ENCODE measurements at places on chromosomes 5 and 9.

GRCh38 chr5:35862126-35862525, 5.4 kb downstream of the IL7R start:
- no peak for DNase-seq

GRCh38 chr5:175248416-175248905, 195.5 kb downstream of the DRD1 start:
- DNase-seq = no peak

DNA sequence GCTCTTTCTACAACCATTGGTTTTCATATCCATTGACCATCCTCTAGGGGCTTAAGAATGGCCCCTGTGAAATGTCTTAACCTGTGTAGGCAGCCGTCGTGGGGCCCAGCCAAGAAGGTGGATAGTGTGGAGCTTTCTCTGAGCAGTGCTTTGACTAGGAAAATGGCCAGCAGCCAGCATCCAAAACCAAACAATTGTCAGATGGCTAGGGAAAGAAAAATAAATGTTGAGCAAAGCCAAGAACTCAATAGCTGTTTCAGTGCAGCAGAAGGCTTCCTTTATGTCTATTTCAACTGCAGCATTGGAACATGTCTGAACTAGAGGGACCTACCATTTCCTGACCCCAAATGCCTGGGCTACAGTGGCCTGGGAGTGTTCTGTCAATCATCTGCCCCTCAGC, 374.9 kb downstream of the TLE4 start:
- DNase-seq = no peak

DNA sequence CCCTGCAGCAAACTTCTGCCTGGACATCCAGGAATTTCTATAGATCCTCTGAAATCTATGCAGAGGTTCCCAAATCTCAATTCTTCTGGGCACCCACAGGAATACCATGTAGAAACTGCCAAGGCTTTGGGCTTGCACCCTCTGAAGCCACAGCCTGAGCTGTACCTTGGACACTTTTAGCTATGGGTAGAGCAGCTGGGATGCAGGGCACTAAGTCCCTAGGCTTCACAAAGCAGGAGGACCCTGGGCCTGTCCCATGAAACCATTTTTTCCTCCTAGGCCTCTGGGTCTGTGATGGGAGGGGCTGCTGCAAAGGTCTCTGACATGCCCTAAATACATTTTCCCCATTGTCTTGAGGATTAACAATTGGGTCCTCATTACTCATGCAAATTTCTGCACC, 12.3 kb downstream of the SPATA31D3 start:
- no peak for DNase-seq

DNA sequence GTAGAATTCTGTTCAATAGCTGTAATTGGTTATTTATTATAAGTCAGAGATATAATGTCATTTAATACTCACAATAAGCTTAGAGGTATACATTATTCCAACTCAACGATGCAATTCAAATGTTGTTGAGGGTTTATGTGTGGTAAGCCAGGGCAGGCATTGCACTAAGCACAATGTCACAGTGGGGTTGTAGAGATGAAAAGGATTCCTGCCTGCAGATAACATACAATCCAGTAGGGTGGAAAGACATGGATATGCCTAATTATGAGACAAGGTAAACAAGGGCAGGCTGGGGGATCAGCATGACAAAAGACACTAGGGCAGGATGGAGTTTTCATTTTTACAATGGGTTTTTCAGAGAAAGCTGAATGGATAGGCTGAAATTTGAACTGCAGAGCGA, 98.7 kb upstream of the PALM2AKAP2 start:
- no peak for DNase-seq

DNA sequence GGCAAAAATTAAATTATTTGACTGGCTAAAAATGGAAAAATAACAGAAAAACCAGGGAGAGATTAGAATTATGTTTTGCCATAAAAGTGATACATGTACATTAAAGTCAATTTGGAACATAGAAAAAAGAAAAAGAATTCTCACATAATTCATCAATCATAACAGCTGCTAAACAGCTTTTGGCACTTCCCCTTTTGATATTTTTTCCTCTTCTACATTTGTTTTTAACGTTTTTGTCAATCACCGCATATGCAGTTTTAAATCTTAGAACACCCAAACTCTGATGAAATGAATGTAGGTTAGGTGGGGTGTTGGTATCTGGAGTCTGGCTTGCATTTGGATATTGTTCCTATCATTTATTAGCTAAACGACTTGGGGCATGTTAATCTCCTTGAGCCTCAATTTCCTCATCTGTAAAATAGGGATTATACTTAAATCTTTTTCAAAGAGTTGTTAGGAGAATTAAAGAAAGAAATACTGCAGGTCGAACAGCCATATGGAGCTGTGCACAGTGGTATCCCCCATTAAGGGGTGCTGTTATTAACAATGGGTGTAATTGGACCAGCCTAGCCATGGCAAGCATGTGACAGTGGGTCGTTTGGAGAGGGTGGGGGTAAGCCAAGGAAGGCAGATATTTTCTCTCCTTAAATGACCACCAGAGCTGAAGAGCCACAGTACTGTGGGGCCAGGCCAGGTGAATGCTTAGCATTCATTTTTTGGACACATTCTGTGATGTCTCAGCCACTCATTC, 22.6 kb downstream of the NPR3 start:
- DNase-seq = no peak

GRCh38 chr9:35844628-35845270, 15.7 kb downstream of the TMEM8B start:
- DNase-seq = peak; percentile 70

DNA sequence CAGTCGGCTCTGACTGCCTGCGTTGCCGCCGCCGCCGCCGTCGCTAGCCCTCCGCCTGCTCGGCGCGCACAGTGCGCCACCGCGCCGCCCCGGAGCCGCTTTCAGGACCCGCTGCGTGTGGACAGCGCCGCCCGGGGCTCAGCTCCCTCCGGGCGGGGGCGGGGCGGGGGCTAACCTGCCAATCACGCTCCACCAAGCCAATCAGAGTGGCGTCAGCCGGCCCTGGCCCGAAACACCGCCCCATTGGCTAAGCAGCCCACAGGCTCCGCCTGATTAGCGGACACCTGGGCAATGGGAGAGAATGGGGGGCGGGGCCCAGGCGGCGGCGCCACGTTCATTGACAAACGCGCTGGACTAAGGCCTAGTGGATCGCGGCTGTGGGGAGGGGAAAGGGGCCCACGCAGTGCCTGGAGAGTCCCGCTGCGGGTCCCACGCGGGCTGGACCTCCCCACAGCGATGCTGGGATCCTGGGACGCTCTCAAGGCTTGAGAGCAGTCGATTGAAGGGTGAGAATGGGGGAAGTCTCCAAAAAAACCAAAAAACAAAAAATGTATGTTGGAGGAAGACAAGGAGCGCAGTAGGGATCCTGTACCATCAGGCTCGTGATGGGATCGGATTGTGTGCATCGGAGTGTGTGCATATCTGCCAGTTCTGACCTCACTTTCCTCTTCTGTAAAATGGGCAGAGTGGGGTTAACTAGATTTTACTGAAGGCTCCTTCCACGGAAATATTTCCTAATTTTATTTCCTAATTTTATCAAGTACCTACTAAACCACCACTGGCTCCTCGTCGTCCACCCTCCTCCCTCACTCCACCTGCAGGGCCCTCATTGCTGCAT, 6.3 kb downstream of the PAX5 start:
- DNase-seq = peak; percentile 98

DNA sequence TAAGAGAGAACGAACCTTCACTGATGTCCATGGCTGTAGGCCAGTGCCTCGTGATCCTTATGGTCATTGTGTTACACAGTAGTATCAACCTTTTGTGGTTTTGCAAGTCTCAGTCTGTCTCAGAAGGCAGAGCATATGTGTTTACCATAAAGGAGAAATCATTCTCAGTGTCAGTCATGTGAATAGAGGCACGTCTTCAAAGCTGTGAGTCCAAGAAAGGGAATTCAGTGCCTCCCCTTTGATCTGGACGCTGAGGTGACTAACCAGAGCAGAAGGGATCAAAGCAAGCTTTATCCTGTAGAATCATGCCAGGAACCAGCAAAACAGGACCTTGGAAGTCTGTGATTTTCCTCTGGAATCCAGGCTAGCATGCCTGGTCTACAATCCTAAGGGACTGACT, 433.9 kb downstream of the DNAH5 start:
- no peak for DNase-seq

- DNase-seq = no peak
Observed at GRCh38 chr5:32143617-32144377, 30.3 kb downstream of the GOLPH3 start.

DNA sequence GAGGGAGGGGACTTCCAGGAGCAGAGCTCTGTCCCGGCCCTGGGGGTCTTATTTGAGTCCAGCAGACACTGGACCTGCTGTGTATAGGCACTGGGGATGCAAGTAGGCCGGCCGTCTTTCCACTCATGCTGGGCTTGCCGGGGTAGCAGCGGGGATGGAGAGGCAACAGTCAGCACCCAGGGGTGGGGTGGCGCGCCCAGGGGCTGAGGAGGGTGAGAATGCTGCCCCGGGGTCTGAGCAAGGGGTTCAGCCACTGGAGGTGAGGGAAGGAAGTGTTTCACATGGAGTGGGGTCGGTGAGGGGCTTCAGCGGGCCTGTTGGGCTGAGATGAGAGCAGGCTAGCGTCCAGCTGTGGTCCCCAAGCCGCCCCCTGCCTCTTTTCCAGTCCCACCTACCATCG, 88.8 kb downstream of the HMCN2 start:
- no peak for DNase-seq

- DNase-seq = no peak
Observed at GRCh38 chr5:5169466-5169865, 29.3 kb downstream of the ADAMTS16 start.

DNA sequence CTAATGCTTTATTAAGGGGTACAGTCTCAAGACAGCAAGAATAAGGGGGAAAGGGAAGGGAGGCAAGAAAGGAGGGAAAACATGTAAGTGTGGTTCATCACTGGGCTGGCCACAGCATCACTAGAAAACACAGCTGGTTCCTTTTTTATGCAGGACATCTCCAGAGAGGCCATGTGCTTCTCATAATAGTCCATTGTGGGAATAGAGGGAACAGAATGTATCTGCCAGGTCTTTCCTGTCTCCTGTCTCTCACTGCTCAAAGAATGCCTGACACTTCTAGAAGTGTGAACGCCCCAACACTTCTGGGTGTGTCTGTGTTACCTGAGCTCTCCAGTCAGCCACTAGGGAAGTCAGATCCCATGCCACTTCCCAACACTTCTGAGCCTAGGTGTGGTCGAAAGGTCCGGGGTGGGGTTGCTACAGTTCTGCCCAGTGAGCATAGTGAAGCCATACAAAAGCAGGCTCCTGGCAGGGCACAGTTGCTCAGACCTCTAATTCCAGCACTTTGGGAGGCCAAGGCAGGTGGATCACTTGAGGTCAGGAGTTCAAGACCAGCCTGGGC, 255.6 kb upstream of the SLC30A5 start:
- no peak for DNase-seq

DNA sequence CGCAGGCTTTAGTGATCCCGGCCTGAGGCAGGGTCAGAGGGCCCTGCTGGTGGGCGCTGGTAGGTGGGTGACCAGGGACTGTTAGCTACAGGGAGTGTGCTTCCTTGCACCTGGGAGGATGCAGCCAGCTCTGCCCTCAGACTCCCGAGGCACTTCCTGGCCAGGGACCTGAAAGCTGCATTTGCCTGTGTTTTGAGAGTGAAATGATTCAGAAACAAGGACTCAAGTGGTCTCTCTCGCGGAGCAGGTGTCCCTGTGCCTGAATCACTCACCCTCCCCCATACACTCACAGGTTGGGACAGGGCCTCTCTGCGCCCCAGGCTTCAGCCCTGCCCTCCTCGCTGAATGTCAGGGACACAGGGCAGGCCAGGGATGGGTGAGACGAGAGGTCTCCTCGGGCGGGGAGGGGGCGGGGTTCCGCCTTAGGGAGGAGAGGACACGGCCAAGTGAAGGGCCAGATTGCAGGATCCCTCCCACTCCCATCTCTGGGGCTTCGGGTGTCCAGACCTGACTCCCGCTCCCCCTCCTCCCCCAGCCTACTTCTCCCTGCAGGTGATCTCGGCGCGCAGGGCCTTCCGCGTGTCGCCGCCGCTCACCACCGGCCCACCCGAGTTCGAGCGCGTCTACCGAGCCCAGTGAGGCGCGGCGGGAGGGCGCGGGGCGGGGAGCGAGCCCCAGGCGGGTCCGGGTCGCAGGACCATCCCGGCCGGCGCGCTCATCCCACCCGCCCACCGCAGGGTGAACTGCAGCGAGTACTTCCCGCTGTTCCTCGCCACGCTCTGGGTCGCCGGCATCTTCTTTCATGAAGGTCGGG, 1.5 kb downstream of the LTC4S start:
- DNase-seq = peak; percentile 69

DNA sequence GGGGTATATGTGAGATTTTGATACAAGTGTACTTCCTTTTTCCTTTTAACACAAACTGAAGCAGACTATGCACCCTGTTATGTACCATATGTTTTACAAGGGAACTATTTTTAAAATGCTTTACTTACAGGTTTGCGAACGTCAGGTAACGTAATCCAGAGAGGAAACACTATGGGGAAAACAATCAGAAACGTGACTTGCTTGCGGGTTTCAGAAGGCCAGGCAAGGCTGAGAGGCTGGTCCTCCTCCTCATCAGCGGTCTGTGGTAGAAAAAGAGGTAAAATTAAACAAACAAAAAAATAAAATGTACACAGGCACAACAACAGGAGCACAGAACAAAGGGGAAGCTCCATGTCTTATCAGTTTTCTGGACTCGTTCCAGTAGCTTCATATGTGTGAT, 141.2 kb downstream of the ACER2 start:
- DNase-seq = no peak

- no peak for DNase-seq
Observed at GRCh38 chr5:176687881-176688280, 40.6 kb downstream of the TSPAN17 start.

- DNase-seq = peak; percentile 71
Observed at GRCh38 chr5:113514289-113514635, 768 bp downstream of the YTHDC2 start.

DNA sequence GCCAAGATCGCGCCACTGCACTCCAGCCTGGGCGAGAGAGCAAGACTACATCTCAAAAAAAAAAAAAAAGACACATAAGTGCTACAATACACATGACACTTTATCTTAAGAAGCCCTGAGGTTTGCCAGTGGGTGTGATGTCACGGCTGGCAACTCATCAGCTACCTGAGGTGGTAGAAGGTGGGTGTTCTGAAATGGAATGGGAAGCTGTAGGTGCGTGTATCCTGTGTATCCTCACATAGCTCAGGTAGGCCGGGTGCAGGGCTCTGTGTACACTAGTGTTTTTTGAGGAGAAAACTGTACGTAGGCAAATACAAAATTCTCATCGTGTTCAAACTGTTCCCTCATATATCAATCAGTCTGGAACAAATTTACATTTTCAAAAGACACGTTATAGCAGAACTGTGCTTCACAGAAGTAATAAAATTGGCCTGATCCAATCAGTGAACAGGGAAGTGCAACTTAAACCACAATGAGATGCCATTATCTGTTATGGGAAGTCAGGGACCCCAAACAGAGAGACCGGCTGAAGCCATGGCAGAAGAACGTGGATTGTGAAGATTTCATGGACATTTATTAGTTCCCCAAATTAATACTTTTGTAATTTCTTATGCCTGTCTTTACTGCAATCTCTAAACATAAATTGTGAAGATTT, 10.4 kb downstream of the BICD2 start:
- no peak for DNase-seq

GRCh38 chr5:176897263-176897662, 1.9 kb downstream of the HK3 start:
- DNase-seq = no peak

Measured in eye (tissue), 1 donor.